ENCODE measurements at places on chromosomes 1 and 21.

GRCh38 chr1:176884911-176885310, 279.6 kb downstream of the ASTN1 start:
- no peak for DNase-seq
- H3K36me3 ChIP-seq: no peaks in the 10 kb centered on the region
- H3K27me3 ChIP-seq: no peaks in the 10 kb centered on the region
- H3K4me1 ChIP-seq: no peaks in the 10 kb centered on the region
- no peak overlapping the region for H3K4me3 ChIP-seq
- no peak overlapping the region for H3K27ac ChIP-seq

DNA sequence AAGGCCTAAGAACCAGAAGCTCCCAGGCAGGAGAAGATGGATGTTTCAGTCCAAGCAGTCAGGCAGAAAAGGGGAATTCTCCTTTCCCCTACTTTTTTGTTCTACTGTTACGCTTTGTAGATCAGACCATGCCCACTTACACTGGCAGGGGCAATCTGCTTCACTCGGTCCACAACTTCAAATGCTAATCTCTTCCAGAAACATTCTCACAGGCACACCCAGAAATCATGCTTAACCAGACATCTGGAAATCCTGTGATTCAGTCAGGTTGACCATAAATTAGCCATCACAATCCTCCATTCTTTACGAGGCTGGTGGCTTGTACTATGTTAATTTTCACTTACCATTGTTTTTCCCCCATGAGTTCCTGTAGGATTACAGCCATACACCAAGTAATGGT, 23.8 kb upstream of the IL10 start:
- peaks cover 39% of the 10 kb centered on the region for H3K4me1 ChIP-seq
- H3K27me3 ChIP-seq: no peaks in the 10 kb centered on the region
- no peak overlapping the region for H3K27ac ChIP-seq

- H3K27me3 ChIP-seq: no peaks in the 10 kb centered on the region
- peaks cover 1% of the 10 kb centered on the region for H3K36me3 ChIP-seq
- H3K4me1 ChIP-seq: no peaks in the 10 kb centered on the region
Measured at GRCh38 chr1:97245026-97245425, 523.4 kb downstream of the PTBP2 start.

GRCh38 chr1:219149009-219149577, 24.6 kb upstream of the LYPLAL1 start:
- H3K4me1 ChIP-seq: no peaks in the 10 kb centered on the region
- H3K36me3 ChIP-seq: peaks cover 2% of the 10 kb centered on the region
- peaks cover 32% of the 10 kb centered on the region for H3K27me3 ChIP-seq
- DNase-seq: no peak

- no peak for DNase-seq
- no peak overlapping the region for H3K27ac ChIP-seq
- peaks cover 7% of the 10 kb centered on the region for H3K4me1 ChIP-seq
Measured at GRCh38 chr1:46203738-46204405, 738 bp downstream of the LURAP1 start.

GRCh38 chr1:180881806-180882509, 30.7 kb upstream of the KIAA1614 start:
- H3K4me3 ChIP-seq: no peak overlapping the region
- H3K36me3 ChIP-seq: peaks cover 10% of the 10 kb centered on the region
- peak overlapping the region; percentile 58 for H3K27ac ChIP-seq
- no peaks in the 10 kb centered on the region for H3K27me3 ChIP-seq
- no peak for DNase-seq

- no peaks in the 10 kb centered on the region for H3K27me3 ChIP-seq
- DNase-seq: no peak
- peaks cover 6% of the 10 kb centered on the region for H3K4me1 ChIP-seq
- H3K27ac ChIP-seq: no peak overlapping the region
- no peaks in the 10 kb centered on the region for H3K36me3 ChIP-seq
- no peak overlapping the region for H3K4me3 ChIP-seq
Measured at GRCh38 chr1:101371259-101371658, 134.4 kb downstream of the S1PR1 start.

DNA sequence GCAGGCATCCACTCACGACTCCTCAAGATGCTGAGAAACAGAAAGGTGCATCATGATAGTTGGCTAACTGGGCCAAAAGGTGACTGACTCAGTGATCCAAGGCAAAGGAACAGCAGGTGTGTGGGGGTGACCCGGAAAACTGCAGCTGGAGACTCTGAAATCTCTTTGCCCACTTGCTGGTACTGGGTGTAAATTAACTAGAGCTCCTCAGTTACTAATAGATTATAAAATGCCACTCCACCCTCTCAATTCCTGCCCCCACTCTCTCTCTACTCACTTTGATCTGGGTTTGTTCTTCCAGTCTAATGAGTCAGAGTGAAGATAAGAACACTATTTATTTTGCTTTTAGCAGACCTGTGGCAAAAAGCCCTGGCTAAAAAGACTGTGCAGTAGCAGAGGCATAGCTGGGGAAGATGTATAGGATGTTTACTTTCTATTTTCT, 7.2 kb upstream of the PIGC start:
- no peaks in the 10 kb centered on the region for H3K36me3 ChIP-seq
- DNase-seq: no peak
- H3K4me1 ChIP-seq: no peaks in the 10 kb centered on the region
- H3K27me3 ChIP-seq: no peaks in the 10 kb centered on the region

- H3K4me1 ChIP-seq: no peaks in the 10 kb centered on the region
- H3K27me3 ChIP-seq: no peaks in the 10 kb centered on the region
- H3K36me3 ChIP-seq: no peaks in the 10 kb centered on the region
- H3K4me3 ChIP-seq: no peak overlapping the region
Measured at GRCh38 chr1:163813251-163813650, 491.5 kb downstream of the NUF2 start.

- H3K36me3 ChIP-seq: no peaks in the 10 kb centered on the region
- no peaks in the 10 kb centered on the region for H3K4me1 ChIP-seq
- no peak overlapping the region for H3K27ac ChIP-seq
- H3K4me3 ChIP-seq: no peak overlapping the region
Measured at GRCh38 chr1:239909898-239910297, 181.8 kb upstream of the FMN2 start.

DNA sequence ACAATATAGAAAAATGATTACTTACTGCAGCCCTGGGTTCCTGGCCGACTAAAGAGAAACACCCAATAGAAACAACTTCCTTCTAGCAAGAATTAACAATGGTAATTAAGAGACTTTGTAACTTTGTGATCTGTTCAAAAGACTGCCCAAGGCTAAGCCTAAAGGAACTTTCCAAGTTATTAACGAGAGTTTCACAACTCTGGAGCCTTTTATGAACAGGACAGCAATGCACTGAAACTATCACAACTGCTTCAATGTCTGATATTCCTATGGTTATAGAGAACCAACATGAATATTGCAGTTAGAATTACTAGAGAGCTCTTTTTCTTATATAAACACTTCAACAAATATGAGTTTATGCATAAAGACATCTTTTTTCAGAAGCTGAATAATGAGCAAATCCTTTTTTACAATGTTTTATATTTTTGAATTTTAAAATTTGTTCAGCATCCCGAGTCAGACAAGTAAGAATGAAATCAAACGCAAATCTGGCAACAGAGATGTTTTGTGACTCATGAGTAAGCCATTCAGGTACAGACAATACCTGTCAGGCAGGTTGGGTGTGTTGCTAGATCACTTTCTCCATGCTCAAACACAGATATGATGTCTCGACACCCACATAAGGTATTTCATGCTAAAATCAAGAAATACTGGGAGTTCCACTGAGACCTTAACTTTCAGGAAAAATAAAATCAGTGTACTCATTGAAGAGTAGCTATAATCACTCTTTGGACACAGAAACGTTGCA, 22.2 kb upstream of the KCNJ15 start:
- peaks cover 28% of the 10 kb centered on the region for H3K27me3 ChIP-seq
- H3K4me3 ChIP-seq: no peak overlapping the region
- H3K27ac ChIP-seq: no peak overlapping the region
- no peak for DNase-seq

GRCh38 chr1:226425431-226426031, 17.6 kb upstream of the PARP1 start:
- peak overlapping the region; percentile 85 for H3K27ac ChIP-seq
- peaks cover 23% of the 10 kb centered on the region for H3K4me1 ChIP-seq
- H3K27me3 ChIP-seq: no peaks in the 10 kb centered on the region
- H3K36me3 ChIP-seq: peaks cover 2% of the 10 kb centered on the region
- no peak for DNase-seq
- no peak overlapping the region for H3K4me3 ChIP-seq

GRCh38 chr1:239040523-239040922, 345.8 kb upstream of the CHRM3 start:
- H3K27ac ChIP-seq: no peak overlapping the region
- DNase-seq: no peak
- H3K4me3 ChIP-seq: no peak overlapping the region

GRCh38 chr1:232551386-232551785, 78.5 kb downstream of the SIPA1L2 start:
- DNase-seq: no peak
- H3K4me3 ChIP-seq: no peak overlapping the region
- H3K27me3 ChIP-seq: peaks cover 7% of the 10 kb centered on the region
- peaks cover 4% of the 10 kb centered on the region for H3K4me1 ChIP-seq

DNA sequence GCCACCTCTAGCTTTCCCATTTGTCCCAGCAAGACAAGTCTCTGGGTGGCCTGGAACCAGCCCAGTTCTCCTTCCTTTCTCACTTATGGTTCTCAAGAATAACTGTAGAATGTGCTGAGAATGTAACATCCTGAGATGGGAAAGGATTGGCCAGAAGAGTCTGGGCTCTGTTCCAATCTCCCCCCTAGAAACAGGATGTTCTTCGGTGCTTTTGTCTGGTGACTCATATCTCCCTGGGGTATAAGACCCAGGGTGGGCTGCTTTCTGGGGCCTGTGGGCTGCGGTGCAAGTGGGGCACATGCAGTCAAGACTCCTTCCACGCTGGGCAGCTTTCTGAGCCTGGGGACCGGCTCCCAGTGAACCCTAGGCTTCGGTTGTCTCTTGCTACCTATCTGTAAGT, 251.2 kb upstream of the POU3F1 start:
- peaks cover 2% of the 10 kb centered on the region for H3K4me1 ChIP-seq
- H3K27me3 ChIP-seq: peaks cover 72% of the 10 kb centered on the region
- no peak for DNase-seq
- no peak overlapping the region for H3K4me3 ChIP-seq

DNA sequence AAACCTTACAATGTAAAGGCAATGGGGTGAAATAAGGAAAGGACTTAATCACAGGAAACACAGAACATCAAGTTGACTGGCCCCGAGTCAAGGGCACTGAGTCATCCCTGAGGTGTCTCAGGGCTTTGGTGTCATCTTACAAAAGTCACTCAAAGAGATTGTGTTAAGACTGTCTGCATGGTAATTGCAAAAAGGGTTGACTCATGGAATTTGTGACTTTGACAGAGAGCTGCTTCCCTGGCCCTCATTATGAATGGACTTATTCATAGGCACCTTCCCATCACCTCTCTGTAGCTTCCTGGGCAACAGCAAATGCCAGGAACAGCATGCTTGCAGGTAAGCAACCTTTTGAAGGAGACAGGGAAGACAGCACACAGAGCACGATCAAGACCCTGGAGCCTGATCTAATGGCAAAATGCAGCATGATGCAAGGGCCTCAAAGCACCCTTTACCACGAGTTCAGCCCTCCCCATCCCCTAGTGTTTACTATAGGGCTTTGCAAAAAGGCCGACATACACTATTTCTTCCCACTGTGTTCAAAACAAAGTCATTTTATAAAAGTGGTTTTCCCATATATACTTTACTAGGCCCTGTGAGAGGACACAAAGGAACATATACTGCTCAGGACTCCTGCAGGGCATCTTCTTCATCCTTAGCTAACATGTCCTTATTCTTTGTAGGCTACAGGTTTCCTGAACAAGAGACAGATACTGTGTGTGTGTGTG, 17.1 kb downstream of the ZP4 start:
- DNase-seq: no peak
- H3K27me3 ChIP-seq: peaks cover 8% of the 10 kb centered on the region
- peaks cover 1% of the 10 kb centered on the region for H3K36me3 ChIP-seq
- no peak overlapping the region for H3K4me3 ChIP-seq
- no peak overlapping the region for H3K27ac ChIP-seq

GRCh38 chr1:116409751-116410191, 36.7 kb downstream of the ATP1A1 start:
- H3K27ac ChIP-seq: no peak overlapping the region
- peaks cover 18% of the 10 kb centered on the region for H3K4me1 ChIP-seq
- no peak for DNase-seq
- no peak overlapping the region for H3K4me3 ChIP-seq

DNA sequence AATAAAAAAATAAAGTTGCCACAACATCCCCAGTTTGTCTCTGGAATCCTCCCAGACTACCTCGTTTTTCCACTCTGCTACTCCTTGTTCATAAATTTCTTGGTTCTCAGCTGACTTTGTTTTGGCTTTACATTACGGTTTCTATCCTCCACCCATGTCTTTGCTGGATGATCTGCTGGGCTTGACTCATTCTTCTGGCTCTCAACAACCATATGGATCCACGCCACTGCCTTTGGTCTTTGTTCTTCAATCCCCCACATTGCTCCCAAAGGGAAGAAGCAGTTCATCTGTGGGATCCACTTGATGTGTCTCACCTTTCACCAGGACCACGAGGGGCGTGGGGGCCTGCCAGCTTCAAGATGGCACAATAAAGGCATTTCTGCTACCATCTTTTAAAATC, 67.1 kb upstream of the NBL1 start:
- no peak for DNase-seq
- H3K27ac ChIP-seq: no peak overlapping the region
- peaks cover 3% of the 10 kb centered on the region for H3K36me3 ChIP-seq
- H3K4me3 ChIP-seq: no peak overlapping the region

- no peaks in the 10 kb centered on the region for H3K27me3 ChIP-seq
- no peaks in the 10 kb centered on the region for H3K4me1 ChIP-seq
- DNase-seq: no peak
- no peak overlapping the region for H3K27ac ChIP-seq
- no peaks in the 10 kb centered on the region for H3K36me3 ChIP-seq
Measured at GRCh38 chr1:238153253-238153652, 262.5 kb upstream of the ZP4 start.

- H3K36me3 ChIP-seq: peaks cover 2% of the 10 kb centered on the region
- no peak for DNase-seq
- H3K4me1 ChIP-seq: no peaks in the 10 kb centered on the region
- H3K27me3 ChIP-seq: no peaks in the 10 kb centered on the region
Measured at GRCh38 chr1:201036188-201036842, 12.8 kb upstream of the KIF21B start.

- no peak overlapping the region for H3K4me3 ChIP-seq
- H3K36me3 ChIP-seq: peaks cover 21% of the 10 kb centered on the region
- H3K27ac ChIP-seq: no peak overlapping the region
- no peaks in the 10 kb centered on the region for H3K27me3 ChIP-seq
Measured at GRCh38 chr1:31032266-31032665, 33.3 kb downstream of the PUM1 start.

GRCh38 chr1:157352817-157353408, 199.4 kb downstream of the FCRL5 start:
- no peak overlapping the region for H3K4me3 ChIP-seq
- DNase-seq: no peak
- H3K36me3 ChIP-seq: no peaks in the 10 kb centered on the region
- no peaks in the 10 kb centered on the region for H3K4me1 ChIP-seq
- H3K27me3 ChIP-seq: peaks cover 61% of the 10 kb centered on the region
- H3K27ac ChIP-seq: no peak overlapping the region

DNA sequence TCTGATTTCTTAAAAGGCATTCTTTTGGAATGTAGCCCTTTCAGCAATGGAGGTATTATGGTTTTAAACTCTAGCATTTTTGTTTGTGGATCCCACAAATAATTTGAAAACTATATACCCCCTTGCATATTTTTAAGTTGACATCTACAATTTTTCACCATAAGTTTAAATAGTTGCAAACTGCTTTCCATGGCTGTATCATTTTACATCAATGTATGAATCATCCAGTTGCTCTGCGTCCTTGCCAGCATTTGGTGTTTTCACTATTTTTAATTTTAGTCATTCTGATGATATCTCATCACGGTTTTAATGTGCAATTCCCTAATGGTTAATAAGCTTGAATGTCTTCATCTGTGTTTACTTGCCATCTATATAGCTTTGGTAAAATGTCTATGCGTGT, 20.7 kb downstream of the DIPK1A start:
- H3K4me3 ChIP-seq: no peak overlapping the region
- no peak for DNase-seq
- H3K36me3 ChIP-seq: peaks cover 2% of the 10 kb centered on the region
- H3K27me3 ChIP-seq: no peaks in the 10 kb centered on the region
- H3K27ac ChIP-seq: no peak overlapping the region
- H3K4me1 ChIP-seq: peaks cover 42% of the 10 kb centered on the region
